H9 (cell line): ENCODE measurements at places on chromosomes 2 and 18. TPM values are rescaled to one million over a fixed set of nuclear protein-coding genes. Genes with fewer than 3 reads are reported as not detected.

GRCh38 chr2:175166216-175166824, 1.7 kb downstream of the ATF2 start:
- H3K4me3 ChIP-seq = peak overlapping the region; percentile 99
- H3K27me3 ChIP-seq = no peaks in the 10 kb centered on the region
- peaks cover 11% of the 10 kb centered on the region for H3K36me3 ChIP-seq
- no peaks in the 10 kb centered on the region for H3K4me1 ChIP-seq
- DNase-seq = no peak

DNA sequence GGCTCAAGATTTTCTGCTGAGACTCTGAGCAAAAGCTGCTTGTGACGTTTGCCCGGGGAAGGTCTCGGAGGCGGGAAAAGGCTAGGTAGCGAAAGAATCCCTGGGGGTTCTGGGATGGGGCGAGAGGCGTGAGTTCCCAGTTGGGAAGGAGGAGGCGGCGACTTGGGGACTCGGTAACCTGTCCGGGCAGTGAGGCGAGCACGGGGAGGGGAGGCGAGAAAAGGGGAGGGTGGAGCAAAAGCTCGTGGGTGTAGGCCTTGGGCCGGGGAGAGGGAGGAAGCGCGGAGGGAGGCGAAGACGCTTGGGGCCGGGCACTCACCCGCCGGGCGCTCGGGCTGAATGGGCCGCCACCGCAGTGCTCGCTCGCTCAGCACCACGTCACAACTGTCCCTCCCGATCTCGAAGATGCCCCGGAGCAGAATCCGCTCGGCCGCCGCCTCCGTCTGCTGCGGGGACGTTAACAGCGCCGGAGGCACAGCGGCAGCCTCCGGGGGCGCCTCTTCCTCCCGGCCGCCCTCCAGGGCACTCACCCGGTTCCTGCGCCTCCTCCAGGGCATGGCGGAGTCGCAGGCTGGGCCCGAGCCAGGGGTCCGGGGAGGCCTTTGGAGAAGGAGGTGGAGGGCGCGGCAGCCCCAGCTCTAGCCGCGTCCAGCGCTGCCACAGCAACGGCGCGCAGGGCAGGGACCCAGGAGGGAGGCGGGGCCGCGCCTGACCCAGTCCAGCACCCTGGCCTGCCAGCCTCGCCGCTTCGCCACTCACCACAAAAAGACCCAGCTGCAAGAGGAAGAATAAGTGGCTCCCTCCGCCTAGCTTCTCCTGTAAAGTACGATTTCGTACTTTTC, at the start of gene CERKL:
TSS of gene CERKL (minus strand) at position 656 of the 842 bp plus-strand sequence. CDS start at position 557, 99 bp downstream.
- peak within 1 kb of the TSS; percentile 71 for H3K4me3 ChIP-seq
- H3K36me3 ChIP-seq = no peaks in the 10 kb centered on the region
- peak; percentile 90 for DNase-seq
- H3K4me1 ChIP-seq = no peaks in the 10 kb centered on the region

TDRD15 gene
- total RNA-seq = not detected in 2 replicates

- H3K4me3 ChIP-seq = no peak overlapping the region
- peaks cover 2% of the 10 kb centered on the region; the same call in 1 of the 2 replicates for H3K4me1 ChIP-seq
- H3K27ac ChIP-seq = no peak overlapping the region
- DNase-seq = no peak
- no peaks in the 10 kb centered on the region for H3K27me3 ChIP-seq
- no peaks in the 10 kb centered on the region for H3K36me3 ChIP-seq
Observed at GRCh38 chr2:95530734-95531133, 46.2 kb upstream of the TRIM43B start.

DNA sequence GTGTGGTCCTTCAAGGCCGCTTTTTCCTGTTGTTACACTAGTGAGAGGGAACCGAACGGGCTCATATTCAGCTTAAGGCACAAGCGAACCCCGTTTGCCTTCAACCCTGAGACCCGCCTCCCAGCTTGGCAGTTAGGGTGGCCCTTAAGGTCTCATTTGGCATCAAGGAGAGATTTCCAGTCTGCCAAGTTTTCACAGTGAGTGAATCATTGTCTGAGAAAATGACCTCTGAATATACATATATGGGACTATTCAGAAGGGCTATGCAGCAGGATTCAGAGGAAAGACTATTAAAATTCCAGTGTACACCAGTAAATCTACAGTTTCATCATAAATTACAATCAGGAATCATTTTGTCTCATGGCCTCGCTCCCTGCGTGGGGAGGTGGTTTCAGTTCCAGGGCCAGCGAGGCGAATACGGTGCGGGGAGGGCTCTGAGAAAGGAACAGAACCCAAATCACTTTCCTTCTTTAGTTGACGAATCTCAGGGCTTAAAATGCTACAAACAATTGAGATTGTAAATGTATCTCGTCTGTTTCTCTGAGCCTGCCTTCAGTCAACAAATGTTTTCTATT, 231.4 kb downstream of the FAM210A start:
- H3K4me1 ChIP-seq = 0 out of 2 replicates have a peak, but pooled peaks cover 5% of the 10 kb centered on the region
- peaks cover 20% of the 10 kb centered on the region for H3K36me3 ChIP-seq
- H3K27ac ChIP-seq = no peak overlapping the region
- DNase-seq = no peak

DNA sequence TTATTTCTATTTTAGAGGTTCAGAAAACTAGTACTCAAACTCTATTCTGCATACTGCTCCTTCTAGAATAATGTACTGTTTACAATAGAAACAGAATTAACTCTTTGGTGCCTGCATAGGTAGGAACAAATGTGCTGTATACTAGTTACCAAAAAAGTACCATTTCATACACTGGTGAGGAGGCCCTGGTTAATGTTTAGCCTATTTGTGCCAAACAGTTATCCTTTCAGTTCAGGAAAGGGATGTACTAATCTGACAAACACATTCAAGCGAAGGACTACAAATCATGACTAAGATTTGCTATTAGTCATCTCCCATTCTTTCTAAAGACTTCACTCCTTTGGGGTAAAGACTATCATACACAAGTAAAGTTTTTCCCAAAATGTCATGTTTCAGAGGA, 47.4 kb downstream of the EXOC6B start:
- H3K27me3 ChIP-seq = no peaks in the 10 kb centered on the region
- H3K4me3 ChIP-seq = no peak overlapping the region
- no peak for DNase-seq
- 0 out of 2 replicates have a peak, but pooled peaks cover 5% of the 10 kb centered on the region for H3K36me3 ChIP-seq
- no peaks in the 10 kb centered on the region; the same call in 1 of the 2 replicates for H3K4me1 ChIP-seq

- no peak for DNase-seq
- H3K4me1 ChIP-seq = peaks cover 2% of the 10 kb centered on the region; the same call in 1 of the 2 replicates
- H3K27ac ChIP-seq = no peak overlapping the region
Observed at GRCh38 chr2:216119146-216119545, 10.0 kb downstream of the XRCC5 start.

GRCh38 chr2:64799592-64800252, 146.0 kb upstream of the SERTAD2 start:
- H3K4me3 ChIP-seq = no peak overlapping the region
- no peaks in the 10 kb centered on the region for H3K4me1 ChIP-seq
- no peak for DNase-seq
- H3K27ac ChIP-seq = no peak overlapping the region
- no peaks in the 10 kb centered on the region for H3K27me3 ChIP-seq

OR6B2 gene
- total RNA-seq = not detected in 2 replicates

- H3K36me3 ChIP-seq = peaks cover 16% of the 10 kb centered on the region
- H3K4me3 ChIP-seq = no peak overlapping the region
- H3K4me1 ChIP-seq = no peaks in the 10 kb centered on the region
Observed at GRCh38 chr2:39265315-39265714, 21.5 kb upstream of the CDKL4 start.

GRCh38 chr2:144477281-144477956, 42.5 kb downstream of the ZEB2 start:
- no peak for DNase-seq
- H3K36me3 ChIP-seq = no peaks in the 10 kb centered on the region
- no peak overlapping the region for H3K27ac ChIP-seq
- H3K27me3 ChIP-seq = no peaks in the 10 kb centered on the region
- no peak overlapping the region for H3K4me3 ChIP-seq

DNA sequence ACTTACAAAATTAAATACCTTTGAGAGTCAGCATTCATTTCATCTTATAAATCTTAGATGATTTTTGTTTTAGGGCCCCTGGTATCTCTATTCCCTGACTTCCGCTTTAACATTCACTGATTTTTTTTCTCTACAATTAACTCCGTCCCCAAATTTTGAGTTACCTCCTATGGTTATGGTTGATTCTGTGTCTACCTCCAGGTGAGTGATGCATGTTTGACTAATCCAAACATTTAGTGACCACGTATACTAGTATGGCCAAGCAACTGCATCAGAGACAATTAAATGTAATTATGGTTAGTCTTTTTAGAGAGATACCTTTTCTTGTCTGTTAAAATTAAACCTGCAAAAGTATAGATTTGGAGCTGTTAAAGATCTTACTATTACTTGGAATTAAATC, 120.3 kb downstream of the CCDC102B start:
- H3K27ac ChIP-seq = no peak overlapping the region
- no peak for DNase-seq
- no peaks in the 10 kb centered on the region for H3K36me3 ChIP-seq
- H3K4me3 ChIP-seq = no peak overlapping the region

UGT1A5 gene
- total RNA-seq = not detected in 2 replicates

SP140L gene
- total RNA-seq = 1.3 and 1.9 TPM in 2 replicates

GRCh38 chr2:30656079-30656478, 151.2 kb downstream of the CAPN13 start:
- no peaks in the 10 kb centered on the region for H3K36me3 ChIP-seq

DNA sequence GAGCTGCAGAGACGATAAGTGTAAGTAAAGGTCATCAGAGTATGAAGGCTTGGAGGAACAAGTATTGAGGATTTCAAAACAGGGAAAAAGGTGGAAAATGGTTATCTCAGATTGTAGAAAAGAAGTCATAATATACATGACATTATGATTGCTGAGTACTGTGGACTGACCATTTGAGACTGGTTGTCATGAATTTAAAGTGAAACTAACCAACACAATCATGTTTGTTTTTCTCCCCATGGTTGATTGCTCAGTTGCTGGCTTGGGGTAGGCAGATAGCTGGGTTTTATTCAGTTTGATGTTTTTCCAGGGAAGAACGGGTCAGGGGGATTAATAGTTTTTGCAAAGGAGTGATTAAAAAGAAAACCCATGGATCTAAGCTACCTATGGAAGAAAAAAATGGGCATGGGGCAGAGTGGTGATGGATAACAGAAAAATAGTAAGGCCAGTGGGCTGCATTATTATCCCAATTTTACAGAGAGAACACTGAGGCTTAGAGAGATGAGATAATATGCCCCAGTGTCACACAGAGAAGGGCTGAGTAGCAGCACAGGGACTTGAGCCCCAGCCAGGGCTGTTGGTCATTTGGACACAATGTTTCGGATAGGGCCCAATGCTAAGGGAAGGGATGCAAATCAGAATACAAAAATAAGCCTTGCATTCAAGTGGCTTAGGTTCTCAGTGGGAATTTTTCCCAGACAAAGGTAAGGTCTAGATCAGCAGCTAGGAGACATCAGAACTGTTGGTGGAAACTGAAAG, 885.7 kb downstream of the DCC start:
- no peaks in the 10 kb centered on the region for H3K36me3 ChIP-seq
- DNase-seq = no peak
- no peak overlapping the region for H3K27ac ChIP-seq
- H3K4me1 ChIP-seq = no peaks in the 10 kb centered on the region
- no peak overlapping the region for H3K4me3 ChIP-seq

STPG4 gene
- total RNA-seq = 0.13 and 0.42 TPM in 2 replicates

- DNase-seq = no peak
- no peak overlapping the region for H3K27ac ChIP-seq
- no peaks in the 10 kb centered on the region for H3K4me1 ChIP-seq
- no peaks in the 10 kb centered on the region for H3K27me3 ChIP-seq
- no peak overlapping the region for H3K4me3 ChIP-seq
Observed at GRCh38 chr2:47109007-47109375, 46.1 kb downstream of the STPG4 start.

CXCR1 gene
- not detected in 2 replicates for total RNA-seq

GRCh38 chr2:240524963-240525718, 32.6 kb downstream of the ANKMY1 start:
- peaks cover 2% of the 10 kb centered on the region; the same call in 1 of the 2 replicates for H3K4me1 ChIP-seq
- no peaks in the 10 kb centered on the region for H3K27me3 ChIP-seq
- H3K36me3 ChIP-seq = peaks cover 73% of the 10 kb centered on the region
- H3K4me3 ChIP-seq = no peak overlapping the region
- no peak overlapping the region for H3K27ac ChIP-seq
- DNase-seq = no peak

DNA sequence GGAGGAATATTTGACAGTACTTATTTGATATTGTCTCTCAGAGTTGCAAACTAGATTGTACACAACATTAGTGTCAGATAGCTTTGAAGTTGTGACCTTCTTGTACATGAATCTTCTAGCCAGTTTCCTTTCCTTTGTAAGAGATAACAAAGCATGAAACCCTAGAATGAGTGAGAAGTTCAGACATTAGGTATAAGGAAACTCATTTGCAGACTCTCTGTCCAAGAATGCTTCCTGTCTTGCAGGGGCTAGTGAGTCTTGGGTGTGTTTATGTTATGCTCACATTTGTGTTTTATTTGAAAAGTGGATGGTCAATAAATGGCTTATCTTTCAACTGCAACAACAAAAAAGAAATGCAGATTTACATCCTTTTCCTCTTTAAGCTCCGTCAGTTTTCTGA, 1.4 kb downstream of the BOD1L2 start:
- H3K36me3 ChIP-seq = no peaks in the 10 kb centered on the region
- no peaks in the 10 kb centered on the region for H3K4me1 ChIP-seq
- no peaks in the 10 kb centered on the region for H3K27me3 ChIP-seq
- H3K4me3 ChIP-seq = no peak overlapping the region

REG3A gene
- total RNA-seq = not detected in 2 replicates

AQP12B gene
- total RNA-seq = not detected in 2 replicates

LCT gene
- 0.04 TPM in 2 replicates for total RNA-seq

PID1 gene
- 1.4 and 1.9 TPM in 2 replicates for total RNA-seq

- no peak overlapping the region for H3K27ac ChIP-seq
- DNase-seq = no peak
- peaks cover 16% of the 10 kb centered on the region for H3K36me3 ChIP-seq
- H3K4me3 ChIP-seq = no peak overlapping the region
- no peaks in the 10 kb centered on the region for H3K27me3 ChIP-seq
- H3K4me1 ChIP-seq = peaks cover 3% of the 10 kb centered on the region; the same call in 1 of the 2 replicates
Observed at GRCh38 chr2:71336802-71337201, 5.2 kb downstream of the ZNF638 start.

GRCh38 chr2:65204461-65205210, 23.0 kb upstream of the ACTR2 start:
- DNase-seq = no peak
- no peaks in the 10 kb centered on the region for H3K4me1 ChIP-seq
- no peak overlapping the region for H3K4me3 ChIP-seq
- H3K27me3 ChIP-seq = no peaks in the 10 kb centered on the region
- H3K27ac ChIP-seq = no peak overlapping the region

BMP10 gene
- not detected in 2 replicates for total RNA-seq

BUB1 gene
- total RNA-seq = 129 and 144 TPM in 2 replicates

DNA sequence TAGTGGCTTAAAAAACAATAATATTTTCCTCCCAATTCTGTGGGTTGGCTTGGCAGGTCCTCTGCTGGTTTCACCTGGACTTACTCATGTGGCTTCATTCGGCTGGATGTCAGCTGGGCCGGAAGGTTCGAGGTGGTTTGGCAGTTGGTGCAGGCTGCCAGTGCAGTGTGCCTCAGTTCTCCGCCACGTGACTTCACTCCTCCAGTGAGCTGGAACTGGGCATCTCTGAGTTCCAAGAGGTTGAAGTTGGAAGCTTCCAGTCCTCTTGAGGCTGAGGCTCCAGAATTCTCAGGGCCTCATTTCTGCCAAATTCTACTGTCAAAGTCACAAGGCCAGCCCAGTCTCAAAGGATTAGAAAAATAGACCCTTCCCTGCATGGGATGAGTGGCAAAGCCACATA, 83.4 kb upstream of the B3GNT7 start:
- no peaks in the 10 kb centered on the region for H3K27me3 ChIP-seq
- peaks cover 2% of the 10 kb centered on the region; the same call in 2 of the 3 replicates for H3K36me3 ChIP-seq
- no peak for DNase-seq
- no peak overlapping the region for H3K27ac ChIP-seq
- H3K4me3 ChIP-seq = no peak overlapping the region
- H3K4me1 ChIP-seq = no peaks in the 10 kb centered on the region

UGT1A4 gene
- total RNA-seq = not detected in 2 replicates
